ENCODE measurements at places on chromosomes 6 and 20.

- DNase-seq: peak; percentile 51
These were observed 37.4 kb downstream of the GNAS start for GRCh38 chr20:58889798-58890517.

GRCh38 chr6:38336922-38337321 lies 302.8 kb downstream of the BTBD9 start:
- no peak for DNase-seq

DNA sequence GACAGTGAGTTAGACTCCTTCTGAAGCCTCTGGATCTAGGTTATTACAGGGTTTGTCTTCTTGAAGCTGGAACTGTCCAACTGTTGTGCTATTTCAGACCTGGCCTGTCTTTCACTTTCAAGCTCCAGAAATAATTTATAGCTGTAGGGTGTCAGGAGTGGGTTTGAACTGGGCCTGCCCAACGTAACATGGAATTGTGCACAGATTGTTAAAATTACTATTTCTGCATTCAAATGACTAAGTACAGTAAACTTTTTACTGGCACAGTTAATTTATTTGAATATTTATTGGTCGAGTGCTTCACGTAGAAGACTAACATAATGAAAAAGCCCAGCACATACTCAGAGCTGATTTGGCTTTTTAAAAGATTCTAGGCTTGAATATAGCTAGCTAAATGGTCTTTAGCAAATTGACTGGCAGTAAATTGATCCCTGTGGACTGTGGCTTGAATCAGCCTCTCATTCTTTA lies 74.3 kb downstream of the ARID1B start:
- DNase-seq: no peak

DNA sequence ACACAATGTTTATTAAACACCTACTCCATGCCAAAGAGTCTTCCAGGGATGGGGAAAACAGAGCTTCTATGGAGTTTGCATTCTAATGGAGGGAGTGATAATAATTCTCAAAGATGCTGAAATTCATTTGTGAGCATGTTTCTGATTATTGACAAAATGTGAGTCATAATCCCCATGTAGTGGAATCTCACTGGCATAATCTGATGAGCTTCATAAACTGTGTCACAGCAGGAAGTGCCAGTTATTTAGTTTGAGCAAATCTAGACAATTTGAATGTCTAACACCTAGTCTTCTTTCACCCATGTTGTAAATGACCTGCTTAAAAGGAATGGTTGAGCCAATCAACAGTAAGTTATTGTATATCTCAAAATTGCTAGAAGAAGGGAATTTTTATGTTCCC lies 95.1 kb downstream of the KCNQ5 start:
- DNase-seq: no peak

GRCh38 chr6:84652356-84653026 lies 111.9 kb downstream of the TBX18 start:
- DNase-seq: no peak

DNA sequence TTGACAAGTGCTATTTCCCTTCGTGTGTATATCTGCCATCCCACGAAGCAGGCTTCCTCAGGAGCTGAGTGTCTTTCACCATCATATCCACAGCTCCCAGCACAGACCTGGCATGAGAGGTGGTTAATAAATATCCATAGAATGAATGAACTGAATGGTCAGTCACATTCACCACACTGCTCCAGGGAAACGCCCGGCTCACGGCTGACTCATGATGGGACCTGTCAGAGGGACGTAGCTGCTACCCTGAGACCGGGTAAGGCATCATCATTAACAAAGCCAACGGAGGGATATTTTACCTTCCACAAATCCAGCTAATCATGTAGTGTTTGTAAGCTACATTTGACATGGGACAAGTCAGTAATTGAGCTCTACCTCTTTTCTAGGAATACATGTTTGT lies 12.5 kb downstream of the AGPAT4 start:
- DNase-seq: no peak

- DNase-seq: peak; percentile 50
These were observed 744 bp downstream of the RAB23 start for GRCh38 chr6:57221191-57221935.

GRCh38 chr6:43718387-43719105 lies 31.0 kb upstream of the MRPS18A start:
- DNase-seq: no peak

GRCh38 chr20:60219984-60220562 lies 261.9 kb downstream of the CDH26 start:
- no peak for DNase-seq

DNA sequence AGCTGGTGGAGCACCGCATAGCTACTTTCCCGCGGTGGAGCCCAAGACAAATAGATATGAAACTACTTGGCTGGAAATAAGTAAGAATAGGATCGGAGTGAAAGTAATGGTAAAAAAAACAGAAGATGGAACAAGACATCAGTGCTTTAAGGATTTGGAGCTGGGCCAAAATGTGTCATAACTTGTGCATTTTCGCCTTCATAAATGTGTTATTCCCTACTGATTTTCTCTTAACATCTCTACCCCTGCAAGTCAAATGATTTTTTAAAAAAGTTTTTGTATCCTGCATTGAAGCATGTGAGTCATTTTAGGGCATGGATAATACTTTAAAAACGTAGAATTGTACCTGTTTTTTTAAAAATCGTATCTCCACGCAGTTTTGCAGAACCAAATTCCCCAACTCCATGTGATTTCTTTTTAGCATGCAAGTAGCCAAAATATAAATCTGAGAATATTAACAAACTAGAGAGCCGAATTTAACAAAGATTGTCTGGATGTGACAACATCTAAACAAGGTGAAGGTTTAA lies 882 bp upstream of the FAM184A start:
- no peak for DNase-seq

DNA sequence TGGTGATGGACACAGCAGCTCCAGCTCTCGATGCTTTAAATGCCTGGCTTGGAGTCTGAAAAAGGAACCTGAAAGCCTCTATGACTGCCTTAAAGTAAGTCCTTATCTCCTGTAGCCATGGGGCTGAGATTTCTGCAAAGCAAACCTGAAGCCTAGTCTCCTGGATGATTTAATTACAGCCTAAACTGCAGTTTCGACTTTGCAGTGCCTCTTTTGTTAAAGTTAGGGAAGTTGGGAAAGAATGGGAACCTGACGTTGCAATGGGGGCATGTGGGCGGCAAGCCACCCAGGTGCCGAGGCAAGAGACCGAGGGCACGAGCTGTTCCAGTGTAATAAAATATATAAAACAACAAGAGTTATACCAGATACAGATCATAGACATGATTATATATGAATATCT lies 11.7 kb upstream of the TCFL5 start:
- DNase-seq: no peak

- DNase-seq: no peak
These were observed 46.8 kb downstream of the FARS2 start for GRCh38 chr6:5308066-5308465.

- no peak for DNase-seq
These were observed 20.1 kb downstream of the HECA start for GRCh38 chr6:139154881-139155547.

GRCh38 chr20:57966620-57967019 lies 256.8 kb upstream of the PMEPA1 start:
- DNase-seq: no peak

DNA sequence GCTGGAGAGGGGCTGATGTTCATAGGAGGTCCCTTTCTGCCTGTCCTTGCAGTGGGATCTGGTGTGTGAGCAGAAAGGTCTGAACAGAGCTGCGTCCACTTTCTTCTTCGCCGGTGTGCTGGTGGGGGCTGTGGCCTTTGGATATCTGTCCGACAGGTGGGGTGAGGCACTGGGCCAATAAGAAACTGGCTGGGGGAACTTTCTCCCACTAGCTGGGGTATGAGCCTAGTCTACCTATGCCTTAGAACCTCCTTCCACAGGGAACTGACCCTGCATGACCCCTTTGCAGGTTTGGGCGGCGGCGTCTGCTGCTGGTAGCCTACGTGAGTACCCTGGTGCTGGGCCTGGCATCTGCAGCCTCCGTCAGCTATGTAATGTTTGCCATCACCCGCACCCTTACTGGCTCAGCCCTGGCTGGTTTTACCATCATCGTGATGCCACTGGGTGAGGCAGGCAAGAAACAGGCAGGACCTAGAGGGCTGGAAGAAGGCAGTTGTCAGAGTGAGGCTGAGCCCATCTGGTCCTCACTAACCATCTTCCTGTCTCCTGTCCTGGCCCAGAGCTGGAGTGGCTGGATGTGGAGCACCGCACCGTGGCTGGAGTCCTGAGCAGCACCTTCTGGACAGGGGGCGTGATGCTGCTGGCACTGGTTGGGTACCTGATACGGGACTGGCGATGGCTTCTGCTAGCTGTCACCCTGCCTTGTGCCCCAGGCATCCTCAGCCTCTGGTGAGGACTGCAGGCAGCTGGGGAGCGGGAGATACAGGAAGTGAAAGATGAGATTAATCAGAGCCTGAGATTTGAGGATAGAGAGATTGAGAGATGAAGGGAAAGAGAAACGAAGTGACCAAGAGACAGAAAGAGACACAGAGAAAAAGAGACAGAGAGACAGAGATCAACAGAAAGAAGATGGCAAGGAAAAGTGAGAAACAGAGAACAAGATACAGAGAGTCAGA lies 1.6 kb downstream of the SLC22A7 start:
- no peak for DNase-seq
